Endodermal cell (in vitro differentiated cells): ENCODE measurements at places on chromosomes 12 and 14. TPM values are rescaled to one million over a fixed set of nuclear protein-coding genes. Genes with fewer than 3 reads are reported as not detected.
A peak's percentile ranks its signal among the peaks of the same experiment; 100 is the strongest.

- DNase-seq: no peak
Measured at GRCh38 chr12:111780166-111780565, 13.4 kb downstream of the ALDH2 start.

DNA sequence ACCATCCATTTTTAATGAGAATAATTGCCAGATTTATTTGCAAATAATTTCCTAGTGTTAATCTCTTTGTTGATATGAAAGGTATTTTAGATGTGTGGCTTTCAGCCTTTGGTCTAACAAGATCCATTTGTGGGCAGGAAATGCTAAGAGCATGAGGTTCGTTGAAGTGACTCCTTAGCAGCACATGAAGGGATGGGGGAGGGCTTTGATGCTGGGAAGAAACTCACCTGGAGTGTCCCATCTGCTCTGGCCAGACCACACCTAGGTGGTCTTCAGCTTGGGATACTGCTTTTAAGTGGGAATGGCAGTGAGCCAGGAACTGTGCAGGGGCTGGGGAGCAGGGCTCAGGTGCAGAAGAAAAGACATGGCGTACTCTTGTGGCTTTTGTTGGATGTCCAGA lies 13.6 kb downstream of the SFSWAP start:
- no peak for DNase-seq

DNA sequence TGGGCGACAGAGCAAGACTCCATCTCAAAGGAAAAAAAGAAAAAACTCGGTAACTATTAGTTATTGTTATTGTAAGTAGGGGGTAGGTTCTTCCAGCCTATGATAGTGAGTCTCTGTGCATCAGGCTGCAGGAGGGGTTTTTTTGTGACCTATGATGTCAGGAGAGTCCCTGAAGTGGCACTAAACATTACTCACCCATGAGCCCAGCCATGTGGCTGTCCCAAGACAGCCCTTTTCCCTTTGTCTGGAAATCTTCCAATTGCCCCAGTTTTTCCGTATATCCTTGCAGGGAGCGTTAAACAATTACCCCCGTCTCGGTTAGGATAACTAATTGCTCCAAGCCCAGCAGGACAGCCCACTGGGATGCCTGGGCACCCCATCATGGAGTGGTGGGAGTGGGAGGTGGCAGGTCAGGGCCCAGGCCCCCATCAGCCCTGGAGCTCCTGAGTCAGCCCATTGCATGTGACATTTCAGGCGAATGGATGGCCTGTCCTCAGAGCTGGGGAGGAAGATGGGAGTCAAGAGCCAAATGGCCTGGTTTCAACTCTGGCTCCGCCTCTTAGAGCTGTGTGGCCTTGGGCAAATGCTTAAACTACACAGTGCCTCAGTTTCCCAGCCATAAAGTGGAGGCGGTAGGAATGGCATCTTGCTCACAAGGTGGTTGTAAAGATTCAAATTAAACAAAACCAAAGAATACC lies 16.4 kb downstream of the PHETA1 start:
- DNase-seq: no peak

DNA sequence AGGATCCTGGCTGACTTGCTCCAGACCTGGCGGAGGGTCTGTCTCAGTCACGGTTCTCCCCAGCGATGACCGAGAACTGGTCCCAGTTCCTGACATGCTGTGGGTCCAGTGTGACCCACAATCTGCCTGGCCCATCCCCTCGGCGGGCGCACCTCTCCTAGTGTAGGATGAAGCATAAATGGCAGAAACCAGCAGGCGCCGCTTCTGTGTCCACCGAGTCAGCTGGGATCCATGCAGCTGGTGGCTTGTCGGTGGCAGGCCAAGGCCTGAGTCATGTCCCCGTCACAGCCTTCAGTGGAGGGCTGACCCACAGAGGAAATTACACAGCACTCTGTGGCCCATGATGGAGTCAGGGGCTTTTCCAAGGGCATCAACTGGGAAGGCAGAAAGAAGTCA lies 38.5 kb downstream of the NFKBIA start:
- DNase-seq: no peak

DNA sequence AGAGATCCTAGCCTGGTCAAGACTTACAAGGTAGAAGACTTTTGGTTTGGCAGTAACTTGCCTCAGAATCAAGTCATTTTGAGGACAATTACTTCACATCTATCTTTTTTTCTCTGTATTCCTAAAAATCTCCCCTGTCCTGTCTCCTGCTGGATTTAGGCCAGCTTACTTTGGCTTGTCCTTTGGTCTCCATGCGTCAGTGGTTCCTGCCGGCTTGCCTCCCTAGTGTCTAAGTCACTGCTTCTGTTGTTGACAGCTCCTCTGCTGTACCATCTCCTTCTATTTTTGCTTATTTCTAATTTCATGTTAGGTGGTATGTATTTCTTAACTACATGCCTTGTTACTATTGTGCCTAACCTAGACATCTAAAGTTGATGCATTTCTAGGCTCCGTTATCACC lies 39.7 kb upstream of the FBLN5 start:
- no peak for DNase-seq

DNA sequence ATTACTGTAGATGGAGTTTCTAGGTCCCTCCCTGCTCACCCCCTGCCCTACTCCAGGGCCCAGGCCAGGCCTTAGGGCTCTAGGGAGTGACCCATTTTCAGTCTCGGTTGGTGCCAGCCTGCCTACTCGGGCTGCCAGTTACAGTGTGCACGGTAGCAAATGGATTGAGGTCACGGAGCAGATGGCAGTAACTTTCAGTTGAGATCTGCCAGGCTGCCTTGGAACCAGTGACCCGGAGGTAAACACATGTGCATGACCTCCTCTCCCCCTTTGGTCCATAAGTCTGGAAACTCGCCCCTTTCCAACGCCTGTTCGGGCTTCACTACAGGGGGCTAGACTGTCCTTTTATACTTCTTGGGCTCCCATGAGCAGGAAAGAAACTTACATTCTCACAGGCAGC lies 139.7 kb upstream of the TBX3 start:
- no peak for DNase-seq

DNA sequence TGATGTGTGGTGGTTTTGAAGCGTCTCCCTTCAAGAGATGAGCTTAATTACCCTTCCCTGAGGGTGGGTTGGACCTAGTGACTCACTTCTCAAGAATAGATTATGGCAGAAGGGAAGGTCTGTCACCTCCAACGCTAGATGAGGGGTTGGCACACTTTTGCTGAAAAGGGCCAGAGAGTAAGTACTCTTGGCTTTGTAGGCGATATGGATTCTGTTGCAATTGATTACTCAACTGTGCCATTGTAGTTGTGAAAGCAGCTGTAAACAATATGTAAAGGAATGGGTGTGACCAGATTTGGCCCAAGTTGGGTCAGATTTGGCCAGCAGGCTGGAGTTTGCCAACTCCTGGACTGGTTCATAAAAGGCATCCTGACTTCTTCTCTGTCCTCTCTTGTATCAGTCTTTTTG lies 53.3 kb downstream of the SMIM41 start:
- DNase-seq: peak; percentile 30

DNA sequence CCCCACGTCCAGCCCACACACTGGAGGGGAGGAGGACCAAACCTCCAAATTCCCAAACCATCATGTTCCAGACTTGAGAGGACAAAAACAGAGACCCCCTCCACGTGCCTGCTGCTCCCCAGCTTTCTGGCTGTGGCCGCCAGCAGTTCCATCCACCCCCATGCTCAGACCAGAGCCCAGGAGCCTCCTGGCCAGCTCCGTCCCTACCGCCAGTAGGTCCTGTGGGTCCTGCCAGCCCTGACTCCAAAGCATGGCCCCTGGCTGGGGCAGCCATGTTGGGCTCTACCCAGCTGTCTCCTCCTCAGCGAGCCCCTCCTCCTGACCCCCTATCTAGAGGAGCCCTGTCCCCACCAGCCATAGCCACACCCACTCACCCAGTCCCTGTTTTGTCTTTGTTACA lies 227.3 kb upstream of the RTL1 start:
- DNase-seq: peak; percentile 61

DNA sequence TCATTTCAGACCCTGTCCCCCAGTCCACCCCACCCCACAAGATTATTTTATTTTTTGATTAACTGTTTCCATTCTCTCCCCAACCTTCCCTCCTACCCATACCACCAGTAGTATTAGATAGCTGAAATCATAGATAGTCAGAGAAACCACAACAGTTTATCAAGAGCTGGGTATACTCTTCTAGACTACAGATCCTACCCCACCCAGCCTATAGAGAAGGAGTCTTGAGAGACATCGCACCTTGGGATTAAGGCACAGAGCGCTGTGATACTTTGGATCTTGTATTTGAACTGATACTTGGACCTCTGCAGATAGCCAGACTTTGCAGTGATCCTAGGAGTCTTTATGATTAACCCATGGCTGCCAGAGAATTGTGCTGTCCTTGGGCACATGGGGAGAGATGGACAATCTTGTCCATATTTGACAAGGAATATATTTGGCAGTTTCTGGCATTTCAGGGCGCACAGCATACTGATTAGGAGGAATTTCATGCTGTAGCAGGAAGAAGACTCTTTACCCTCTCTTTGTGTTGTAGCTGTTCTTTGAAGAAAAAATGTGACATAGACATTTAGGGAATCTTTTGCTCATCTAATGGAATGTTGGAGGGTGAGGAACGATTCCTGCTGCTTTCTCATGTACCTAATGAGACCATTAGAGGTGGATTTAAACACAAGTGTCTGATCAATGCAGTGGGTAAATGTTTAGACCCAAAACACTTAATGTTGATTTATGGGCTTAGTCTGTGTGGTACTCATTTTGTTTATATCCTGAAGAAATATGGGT lies 982 bp downstream of the RBMS2 start:
- peak; percentile 70 for DNase-seq

GRCh38 chr14:57486767-57487379 lies 6.8 kb downstream of the CCDC198 start:
- no peak for DNase-seq

GRCh38 chr12:127060310-127060847 lies 1206.6 kb upstream of the TMEM132C start:
- no peak for DNase-seq

GRCh38 chr12:31353750-31354708 lies 28.1 kb upstream of the SINHCAF start:
- no peak for DNase-seq

DNA sequence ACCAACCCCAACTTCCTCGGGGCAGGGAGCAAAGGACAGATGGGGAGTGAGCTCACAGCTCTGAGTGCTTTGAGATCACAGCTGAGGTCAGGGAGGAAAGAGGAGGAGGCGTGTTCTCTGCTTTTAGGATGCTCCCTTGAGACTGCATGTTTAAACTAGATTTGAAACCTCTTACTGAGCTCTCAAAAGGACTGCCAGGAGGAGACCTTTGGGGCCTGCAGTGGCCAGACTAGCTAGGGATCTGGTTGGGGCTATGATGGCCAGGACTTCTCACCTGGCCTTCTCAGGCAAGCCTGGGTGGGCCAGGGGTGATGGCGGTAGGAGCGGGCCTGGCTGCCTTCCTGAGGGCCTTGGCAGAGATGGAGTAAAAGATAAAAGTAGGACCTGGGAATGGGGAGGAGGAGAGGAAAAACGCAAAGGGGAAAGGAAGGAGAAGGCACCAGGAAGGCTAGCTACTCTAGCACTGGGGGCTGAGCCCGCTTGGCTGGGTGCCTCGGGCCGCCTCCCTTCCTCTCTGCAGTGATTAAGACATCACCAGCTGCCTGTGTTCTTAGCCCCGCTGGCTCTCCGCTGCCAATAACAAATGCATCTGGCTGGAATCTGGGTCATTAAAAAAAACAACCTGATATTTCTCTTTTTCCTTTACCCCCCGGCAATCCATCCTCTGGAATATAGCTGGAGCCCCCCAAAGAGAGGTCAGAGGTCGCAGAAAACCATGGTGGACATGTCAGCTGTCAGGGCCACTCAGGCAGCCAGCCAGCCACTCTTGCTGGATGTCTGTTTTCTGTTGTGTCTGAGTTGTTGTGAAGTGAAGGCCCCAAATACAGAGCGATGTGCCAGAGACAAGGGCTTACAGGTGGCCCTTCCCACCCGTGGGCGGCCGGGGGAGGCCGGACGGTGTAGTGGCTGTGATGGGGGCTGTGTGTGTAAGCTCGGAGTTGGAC lies 141.3 kb downstream of the TSPAN9 start:
- no peak for DNase-seq

DNA sequence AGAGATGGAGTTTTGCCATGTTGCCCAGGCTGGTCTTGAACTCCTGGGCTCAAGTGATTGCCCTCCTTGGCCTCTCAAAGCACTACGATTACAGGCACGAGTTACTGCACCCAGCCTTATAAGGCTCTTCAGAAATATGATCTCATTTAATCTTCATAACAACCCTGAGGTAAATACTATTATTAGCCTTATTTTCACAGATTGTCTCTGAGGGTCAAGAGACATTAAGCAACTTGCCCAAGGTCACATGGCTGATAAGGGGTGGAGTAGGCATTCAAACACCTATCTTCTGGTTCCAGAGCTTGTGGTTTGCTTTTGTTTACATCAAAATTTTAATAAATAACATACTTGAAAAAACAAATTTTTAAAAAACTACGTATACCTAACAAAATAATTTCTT lies 5.1 kb downstream of the PRKAG1 start:
- DNase-seq: no peak

GRCh38 chr12:22494319-22494718 lies 50.0 kb downstream of the C2CD5 start:
- no peak for DNase-seq

GRCh38 chr14:93950948-93951634 lies 23.9 kb downstream of the FAM181A start:
- no peak for DNase-seq

GARIN6 gene
- total RNA-seq: not detected in 2 replicates

SDSL gene
- 5.0 to 5.8 TPM (median 5.7 TPM) in 3 replicates for total RNA-seq

PRPH gene
- 0.25 and 0.51 TPM in 2 replicates for total RNA-seq
